ENCODE measurements at places on chromosomes 7 and 10.
A peak's percentile ranks its signal among the peaks of the same experiment; 100 is the strongest.

- DNase-seq: no peak
These were observed 74.0 kb upstream of the CUX1 start for GRCh38 chr7:101743241-101743994.

DNA sequence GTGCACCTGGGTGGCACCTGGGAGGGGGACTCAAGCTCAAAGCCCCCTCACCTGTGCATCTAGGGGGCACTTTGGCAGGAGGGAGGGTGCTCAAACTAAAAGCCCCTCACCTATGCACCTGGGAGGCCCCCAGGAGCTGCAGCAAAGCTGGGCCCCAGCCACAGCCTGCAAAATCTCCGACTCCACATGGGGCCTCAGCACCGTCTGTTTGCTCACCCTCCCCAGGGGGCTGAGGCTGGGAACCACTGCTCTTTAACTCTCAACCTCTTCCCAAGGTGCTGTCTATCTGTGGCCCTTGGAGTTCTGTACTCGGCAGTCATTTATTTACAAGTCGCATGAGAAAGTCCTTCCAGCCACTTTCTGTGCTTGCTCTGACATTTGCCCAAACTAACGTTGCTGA, 458.4 kb downstream of the DNAJB6 start:
- DNase-seq: no peak

DNA sequence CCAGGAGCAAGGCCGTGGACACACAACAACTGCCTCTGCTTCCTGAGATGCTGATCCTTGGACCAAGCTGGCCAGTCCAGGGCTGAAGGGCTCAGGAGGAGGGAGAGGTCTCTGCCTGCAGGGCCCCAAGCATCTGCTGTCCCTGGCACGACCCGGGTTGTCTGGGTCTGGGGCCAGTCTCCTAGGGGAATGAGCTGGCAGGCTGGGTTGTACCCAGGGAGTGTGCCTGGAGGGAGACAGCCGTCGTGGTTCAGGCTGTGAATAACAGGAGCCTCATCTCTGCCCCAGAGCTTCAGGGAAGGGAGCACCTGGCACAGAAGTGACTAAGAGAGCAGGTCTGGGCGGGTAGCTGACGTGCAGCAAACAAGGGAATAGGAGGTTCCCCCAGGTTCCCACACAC, 17.9 kb upstream of the SERPINE1 start:
- no peak for DNase-seq

GRCh38 chr10:129134371-129134770, 332.7 kb upstream of the MGMT start:
- no peak for DNase-seq

DNA sequence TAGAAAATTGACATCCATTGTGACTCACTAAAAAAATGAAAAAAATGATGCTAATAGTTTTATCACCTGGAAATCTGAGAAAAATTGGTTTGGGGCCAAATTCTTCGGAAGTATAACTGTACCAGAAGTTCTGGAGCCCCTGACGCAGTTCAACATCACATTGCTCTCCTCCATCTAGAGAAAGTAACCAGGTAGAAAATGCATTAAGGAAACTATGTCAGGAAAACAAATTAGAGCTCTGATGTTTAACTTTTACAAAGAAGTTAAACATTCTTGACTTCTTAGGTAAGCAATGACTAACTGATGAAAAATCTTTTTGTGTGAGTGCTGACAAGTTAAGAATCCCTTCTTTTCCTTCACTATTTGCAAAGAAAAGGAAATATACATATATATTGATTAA, 61.1 kb upstream of the TMEM196 start:
- no peak for DNase-seq

- no peak for DNase-seq
These were observed 83.4 kb downstream of the CHST15 start for GRCh38 chr10:124010024-124010423.

GRCh38 chr10:20200758-20201157, 384.5 kb downstream of the PLXDC2 start:
- no peak for DNase-seq

- DNase-seq: no peak
These were observed 104.7 kb downstream of the NPSR1 start for GRCh38 chr7:34762764-34763163.

- no peak for DNase-seq
These were observed 81.9 kb upstream of the BTBD16 start for GRCh38 chr10:122189185-122189584.

DNA sequence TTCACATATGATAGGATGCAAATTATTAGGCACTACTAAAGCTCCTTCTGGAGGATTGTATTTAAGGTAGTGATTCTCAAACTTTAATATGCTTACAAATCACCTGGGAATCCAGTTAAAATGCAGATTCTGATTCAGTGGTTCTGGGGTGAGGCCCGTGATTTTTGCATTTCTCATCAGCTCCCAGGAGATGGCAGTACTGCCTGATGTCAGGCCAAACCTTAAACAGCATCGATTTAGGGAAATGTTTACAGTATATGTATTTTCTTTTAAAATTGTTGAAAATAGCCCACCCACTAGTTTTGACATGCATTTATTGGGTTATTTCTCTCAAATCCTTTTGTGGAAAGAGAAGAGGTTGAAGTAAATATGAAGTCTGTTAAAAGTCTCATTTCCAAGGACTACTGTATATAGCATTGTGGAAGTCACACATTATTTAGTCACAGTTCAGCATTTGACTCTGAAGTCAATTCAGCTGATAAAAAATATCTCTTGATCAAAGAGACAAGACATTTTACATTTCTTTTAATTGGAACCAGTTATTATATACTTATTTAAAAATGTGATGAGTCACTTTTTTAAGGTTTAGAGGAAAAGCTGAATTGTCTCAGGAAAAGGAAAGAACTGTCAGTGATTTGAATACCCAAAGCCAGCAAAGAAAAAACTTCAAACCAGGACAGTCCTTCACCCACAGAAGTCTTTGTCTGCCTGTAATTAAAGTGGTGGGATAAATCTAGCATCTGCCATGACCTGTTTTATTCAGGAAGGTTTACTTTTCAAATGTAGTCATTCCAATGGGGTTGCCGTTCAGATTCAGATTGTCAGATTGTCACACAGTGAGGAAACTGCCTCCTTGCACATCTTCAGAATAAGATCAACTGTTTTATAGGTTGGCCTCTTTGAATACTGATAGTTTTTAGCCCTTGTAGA, 21.1 kb upstream of the HBP1 start:
- DNase-seq: no peak

- DNase-seq: no peak
These were observed 96.0 kb downstream of the HIPK2 start for GRCh38 chr7:139681812-139682135.

DNA sequence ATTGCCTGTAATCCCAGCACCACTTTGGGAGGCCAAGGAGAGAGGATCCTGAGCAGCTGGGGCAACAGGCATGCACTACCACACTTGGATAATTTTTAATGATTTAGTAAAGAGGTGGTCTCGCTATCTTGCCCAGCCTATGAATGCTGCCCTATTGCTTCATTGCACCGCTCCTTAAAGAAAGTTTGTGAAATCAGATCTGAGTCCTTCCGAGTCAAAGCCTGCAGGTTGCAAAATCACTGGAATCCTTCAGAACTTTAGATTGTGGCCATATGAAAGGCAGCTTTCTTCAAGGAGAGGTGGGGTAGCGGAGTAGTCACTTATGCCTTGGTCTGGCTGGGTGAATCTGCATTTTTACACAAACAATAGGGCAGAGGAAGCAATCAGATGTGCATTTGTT, 166.3 kb downstream of the ARHGAP12 start:
- no peak for DNase-seq

GRCh38 chr10:78028438-78029268, 662 bp downstream of the POLR3A start:
- DNase-seq: no peak

DNA sequence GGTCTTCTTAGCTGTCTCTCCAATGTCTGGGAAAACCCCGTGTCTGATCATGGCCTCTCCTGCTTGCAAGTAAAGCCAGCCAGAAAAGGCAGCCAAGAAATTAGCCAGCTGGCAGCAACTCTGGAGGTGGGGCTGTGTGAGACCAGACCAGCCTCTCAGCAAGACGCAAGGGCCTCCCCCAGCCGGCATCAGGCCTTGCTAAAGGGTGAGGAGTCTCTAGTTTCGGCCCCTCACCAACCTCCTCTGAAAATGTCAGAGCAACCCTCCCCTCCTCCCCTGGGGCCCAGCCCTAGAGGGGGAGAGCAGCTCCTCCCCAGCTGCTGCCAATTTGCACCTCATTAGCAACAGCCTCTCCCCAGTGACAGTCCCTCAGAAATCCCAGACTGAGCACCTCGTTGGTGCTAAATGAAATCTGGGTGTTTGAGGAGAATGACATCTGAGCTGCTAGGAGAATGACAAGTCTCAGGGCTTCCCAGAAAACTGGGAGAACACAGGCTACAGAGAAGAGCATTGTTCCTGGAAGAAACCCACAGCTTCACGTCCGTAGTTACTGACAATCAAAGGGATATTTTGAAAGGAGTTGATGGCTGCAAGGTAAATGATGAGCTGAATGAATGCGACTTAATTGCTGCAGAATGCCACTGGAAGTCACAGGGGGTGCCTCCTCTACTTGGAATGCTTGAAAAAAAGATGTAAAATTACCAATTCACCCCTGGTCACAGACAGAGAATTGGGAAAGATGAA, 25.9 kb downstream of the DGKI start:
- peak; percentile 11 for DNase-seq

DNA sequence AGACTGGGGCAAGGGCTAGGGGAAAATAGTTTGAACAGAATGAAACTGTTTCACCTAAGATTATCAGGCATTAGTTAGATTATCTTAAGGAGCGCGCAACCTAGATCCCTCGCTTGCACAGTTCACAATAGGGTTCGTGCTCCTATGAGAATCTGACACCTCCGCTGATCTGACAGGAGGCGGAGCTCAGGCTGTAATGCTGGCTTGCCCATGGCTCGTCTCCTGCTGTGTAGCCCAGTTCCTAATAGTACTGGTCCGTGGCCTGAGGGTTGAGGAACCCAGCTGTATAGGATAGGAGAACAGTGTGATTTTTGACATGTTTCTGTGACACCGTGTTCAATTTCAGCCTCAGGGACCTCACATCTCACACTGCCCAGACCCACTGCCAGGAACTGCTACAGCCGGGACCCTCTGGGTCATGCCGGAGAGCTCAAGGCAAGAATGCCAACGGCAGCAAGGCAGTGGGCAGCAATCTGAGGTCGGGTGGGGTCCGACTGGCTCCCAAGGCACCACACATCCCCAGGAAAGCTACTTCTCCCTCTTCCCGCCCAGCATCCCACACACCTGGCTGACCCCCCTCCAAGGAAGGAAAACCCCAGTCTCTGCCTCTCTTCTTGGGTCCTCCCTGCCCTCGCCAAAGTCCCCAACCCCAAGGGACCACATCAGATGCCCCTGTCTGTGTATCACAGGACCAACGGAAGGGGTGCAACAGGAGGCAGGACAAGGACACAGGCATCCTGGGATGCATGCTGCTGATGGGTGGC, 31.7 kb downstream of the CAMK2B start:
- no peak for DNase-seq

GRCh38 chr10:21260066-21260465, 265.4 kb downstream of the SKIDA1 start:
- DNase-seq: no peak

- DNase-seq: no peak
These were observed 72.7 kb upstream of the ASAH2 start for GRCh38 chr10:50324046-50324445.

GRCh38 chr10:43667317-43667731, 18.6 kb upstream of the ZNF32 start:
- no peak for DNase-seq

GRCh38 chr7:68185631-68186456, 1189.2 kb downstream of the TYW1 start:
- DNase-seq: no peak

DNA sequence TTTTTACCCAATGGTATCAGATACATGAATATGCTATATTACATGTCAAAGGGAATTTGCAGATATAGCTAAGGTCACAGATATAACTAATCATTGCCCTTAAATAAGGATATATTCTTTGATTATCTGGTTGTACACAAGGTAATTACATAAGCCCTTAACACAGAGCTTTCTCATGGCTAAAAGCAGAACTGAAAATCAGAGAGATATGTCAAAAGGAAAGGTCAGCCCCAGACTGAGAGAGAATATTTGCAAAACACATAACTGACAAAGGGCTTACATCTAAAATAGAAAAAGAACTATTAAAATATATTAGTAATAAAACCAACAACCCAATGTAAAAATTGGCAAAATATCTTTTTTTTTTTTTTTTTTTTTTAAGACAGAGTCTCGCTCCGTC, 1029.5 kb upstream of the LRRN3 start:
- DNase-seq: no peak

DNA sequence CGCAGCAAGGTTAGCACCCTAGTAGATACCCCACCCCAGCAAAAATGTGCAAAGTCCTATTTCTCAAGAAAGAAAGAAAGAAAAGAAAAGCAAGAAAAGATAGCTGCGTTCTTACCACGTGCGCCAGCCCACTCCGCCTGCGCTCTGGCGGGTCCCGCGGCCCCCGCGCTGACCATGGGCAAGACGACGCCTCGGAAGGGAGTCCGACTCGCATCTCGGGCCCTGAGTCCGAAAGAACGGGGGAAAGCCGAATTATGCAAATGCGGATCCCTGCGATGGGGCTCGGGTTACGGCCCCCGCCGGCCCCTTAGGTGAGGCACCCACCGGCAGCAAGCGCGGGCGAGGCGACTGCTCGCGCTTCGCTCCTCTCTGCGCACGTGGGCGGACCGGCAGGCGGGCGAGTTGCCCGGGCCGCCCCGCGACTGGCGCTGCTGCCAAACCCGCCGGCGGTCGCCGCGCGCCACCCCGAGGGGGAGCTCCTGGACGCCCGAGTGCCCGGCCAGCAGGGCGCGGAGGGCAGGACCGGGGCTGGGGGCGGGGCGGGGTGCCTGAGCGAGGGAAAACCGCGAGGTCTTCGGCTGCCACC, 2.4 kb upstream of the EGR2 start:
- peak; percentile 36 for DNase-seq

- no peak for DNase-seq
These were observed 139.5 kb downstream of the SRPK2 start for GRCh38 chr7:105249216-105249615.

GRCh38 chr7:132666071-132666773, 90.0 kb upstream of the PLXNA4 start:
- DNase-seq: no peak

GRCh38 chr10:12638781-12639180, 289.4 kb downstream of the CAMK1D start:
- DNase-seq: no peak

- DNase-seq: no peak
These were observed 257.6 kb downstream of the GATA3 start for GRCh38 chr10:8312079-8312478.

- DNase-seq: no peak
These were observed 7.7 kb downstream of the HDAC9 start for GRCh38 chr7:18503126-18503866.

DNA sequence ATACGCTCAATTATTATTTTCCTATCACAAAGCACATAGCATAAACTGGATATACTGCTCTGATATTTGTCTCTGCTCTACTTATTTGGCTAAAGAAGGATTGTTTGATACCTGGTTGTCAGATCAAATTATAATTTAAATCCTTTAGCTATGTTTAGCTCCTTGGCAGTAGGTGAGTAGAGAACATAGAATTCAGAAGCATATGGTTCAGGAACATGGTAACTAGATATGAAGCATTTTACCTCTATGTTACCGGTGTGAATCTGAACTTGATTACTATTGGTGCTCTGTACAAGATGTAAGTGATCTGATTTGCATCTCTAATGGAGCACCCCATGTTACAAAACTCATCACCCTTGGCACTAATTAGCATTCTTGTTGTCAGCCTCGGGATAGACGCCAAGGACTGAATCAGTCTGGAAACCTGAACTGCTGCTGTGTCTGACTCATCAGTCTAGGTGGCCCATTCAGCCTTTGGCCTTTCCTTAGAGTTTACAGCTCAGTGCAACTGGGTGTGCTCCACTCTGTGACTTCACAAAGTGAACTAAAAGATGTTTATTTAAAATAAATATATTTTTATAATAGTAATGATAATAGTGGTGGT, 12.3 kb upstream of the MYPN start:
- DNase-seq: no peak
